GM04503 (cell line): ENCODE measurements at places on chromosomes 7 and 10.

DNA sequence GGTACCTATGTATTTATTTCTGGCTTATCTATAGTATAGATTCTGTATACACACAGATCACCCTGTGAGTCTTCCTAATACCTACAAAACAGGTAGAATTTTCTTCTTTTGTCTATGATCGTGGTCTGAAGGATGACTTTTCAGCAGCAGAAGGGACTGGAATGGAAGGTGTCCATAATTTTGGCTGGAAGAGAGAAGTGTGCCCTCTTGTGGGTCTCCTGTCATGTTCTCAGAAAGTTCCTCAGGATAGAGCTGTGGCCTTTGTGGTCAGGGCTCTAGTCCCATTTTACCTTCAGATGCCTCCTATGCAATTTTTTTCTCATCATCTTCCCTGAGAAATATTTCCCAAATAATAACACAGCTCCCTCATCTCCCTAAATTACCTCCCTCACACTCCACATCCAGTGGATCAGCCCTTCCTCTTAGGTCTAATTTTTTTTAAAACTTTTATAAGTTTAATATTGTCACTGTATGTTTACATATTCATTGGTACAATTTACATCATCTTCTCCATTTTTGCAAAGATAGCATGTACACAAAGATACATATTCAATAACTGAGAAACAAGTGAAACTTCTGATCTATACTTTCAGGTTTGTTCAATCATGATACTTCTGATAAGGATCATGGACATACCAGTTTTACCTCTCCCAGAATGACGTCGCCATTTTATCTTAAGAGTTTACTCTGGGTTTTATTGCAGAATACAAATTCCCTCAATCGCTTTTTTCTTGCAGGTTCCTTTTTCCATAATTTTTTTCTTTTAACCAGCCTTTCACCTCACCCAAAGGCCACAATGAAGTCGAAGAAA, 112.7 kb downstream of the REEP3 start:
- DNase-seq = no peak

DNA sequence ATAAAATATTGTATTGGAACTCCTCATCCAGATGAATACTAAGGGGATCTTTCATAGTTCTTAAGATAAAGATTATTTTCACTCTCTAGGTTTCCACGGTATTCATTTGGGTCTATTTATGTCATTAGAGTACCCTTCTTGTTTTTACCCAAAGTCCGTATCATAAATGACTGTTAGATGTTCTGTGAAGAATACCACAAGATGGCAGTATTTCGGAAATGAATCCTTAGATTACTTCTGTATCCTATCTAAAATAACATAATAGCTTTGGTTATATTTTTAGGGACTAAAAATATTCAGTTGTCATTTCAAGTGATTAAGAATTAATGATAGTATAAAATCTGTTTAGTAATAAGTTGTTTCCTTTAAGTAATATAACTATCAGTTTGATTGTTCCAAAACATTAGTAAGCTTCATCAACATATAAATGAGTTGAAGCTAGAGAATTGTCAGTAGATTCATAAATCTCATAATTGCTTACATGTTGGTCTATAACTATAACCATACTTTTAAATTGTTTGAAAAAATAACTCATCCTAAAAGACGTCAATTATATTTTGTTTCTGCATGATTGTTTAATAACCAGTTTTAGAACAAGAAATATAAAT, 337.5 kb upstream of the KCND2 start:
- no peak for DNase-seq

DNA sequence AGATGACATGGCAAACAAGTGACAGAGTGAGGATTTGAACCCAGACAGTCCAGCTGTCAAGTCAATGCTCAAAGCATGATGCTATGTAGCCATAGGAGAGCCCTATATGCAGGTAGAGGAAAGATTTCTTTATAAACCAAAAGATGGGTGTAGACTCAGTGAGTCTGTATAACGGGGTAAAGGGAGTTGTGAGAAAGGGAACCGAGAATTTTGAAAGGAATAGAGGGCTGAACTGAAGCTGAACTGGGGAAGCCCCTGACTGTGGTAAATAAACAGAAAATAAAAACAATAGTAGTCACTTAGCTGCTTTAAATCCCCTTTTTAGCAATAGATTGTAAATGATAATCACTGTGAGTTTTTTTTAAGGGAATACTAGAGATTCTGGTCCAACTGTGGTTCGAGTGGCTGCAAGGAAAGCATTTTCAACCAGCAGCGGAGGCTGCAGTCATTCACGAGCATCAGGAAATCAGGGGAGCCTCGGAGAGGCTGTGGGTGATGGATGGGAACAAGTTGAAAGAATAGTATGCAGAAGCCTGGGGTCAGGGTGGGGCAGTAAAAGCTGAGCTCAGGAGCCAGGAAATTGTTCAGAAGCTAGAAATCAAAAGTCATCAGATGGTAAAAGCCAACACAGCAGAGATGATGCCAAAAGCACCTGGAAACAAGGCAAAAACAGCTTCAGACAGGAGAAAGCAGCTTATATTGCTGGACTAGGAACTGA, 393.5 kb downstream of the GFRA1 start:
- no peak for DNase-seq

- no peak for DNase-seq
Observed at GRCh38 chr10:118314882-118315281, 27.2 kb downstream of the FAM204A start.

DNA sequence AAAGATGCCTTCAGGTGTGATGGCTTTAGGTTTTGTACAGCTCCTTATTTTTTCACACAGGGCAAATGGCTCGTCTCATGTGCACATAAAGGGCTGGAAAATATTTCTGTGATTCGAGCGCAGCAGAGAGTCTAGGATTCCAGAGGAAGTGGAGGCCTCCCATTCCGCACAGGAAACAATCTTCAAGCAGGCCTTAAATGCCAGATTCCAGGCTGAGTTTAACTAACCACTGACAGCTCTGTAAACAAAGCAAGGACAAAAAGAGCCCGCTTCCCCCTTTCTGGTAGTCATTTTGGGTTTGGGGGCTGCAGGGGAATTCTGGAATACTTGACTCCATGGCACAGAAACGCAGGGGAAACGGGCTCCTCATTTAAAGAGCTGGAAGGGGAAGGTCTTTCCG, 87.2 kb downstream of the CALD1 start:
- no peak for DNase-seq

DNA sequence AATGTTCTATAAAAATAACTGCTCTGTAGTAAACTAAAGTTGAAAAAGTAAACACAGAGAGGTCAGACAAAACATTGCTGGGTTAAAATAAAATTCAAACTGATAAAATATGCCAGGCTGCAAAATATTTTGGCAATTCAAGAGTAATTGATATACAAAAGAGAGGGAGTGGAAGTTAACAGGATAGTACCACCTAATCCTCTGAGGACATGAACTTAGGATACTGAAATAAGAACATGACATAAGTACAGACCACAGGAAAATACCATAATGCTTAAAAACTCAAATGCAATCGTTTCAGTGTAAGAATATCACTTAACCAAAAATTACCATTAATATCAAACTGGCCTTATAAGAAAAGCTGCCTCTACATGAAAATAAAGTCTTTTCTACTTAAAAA, 37.6 kb upstream of the GPR22 start:
- DNase-seq = no peak

- DNase-seq = no peak
Observed at GRCh38 chr10:5356302-5356763, 8.4 kb upstream of the UCN3 start.
